ENCODE measurements at places on chromosomes 16 and 17.
A peak's percentile ranks its signal among the peaks of the same experiment; 100 is the strongest.

GRCh38 chr17:34669511-34669910 is 90.1 kb downstream of the TMEM132E start:
- DNase-seq: no peak

DNA sequence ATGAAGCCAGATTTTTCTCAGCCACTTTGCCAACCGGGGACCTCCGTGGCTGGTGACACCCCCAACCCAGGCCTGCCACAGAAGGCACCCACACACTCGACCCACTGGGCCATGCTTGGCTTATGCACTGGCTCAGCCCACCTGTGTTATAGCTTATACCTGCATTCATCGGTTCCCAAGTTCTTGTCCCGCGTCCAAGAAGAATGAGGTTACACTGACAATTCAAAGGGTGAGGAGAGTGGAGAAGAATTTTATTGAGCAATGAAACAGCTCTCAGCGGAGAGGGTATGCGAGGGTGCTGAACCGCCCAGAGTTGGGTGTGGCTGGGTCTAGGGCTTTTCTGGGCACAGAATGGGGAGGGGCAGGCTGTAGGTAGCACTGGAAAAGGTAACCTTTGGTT is 22.2 kb upstream of the CDH15 start:
- no peak for DNase-seq

GRCh38 chr16:19486750-19487325 is 35.1 kb downstream of the GDE1 start:
- DNase-seq: no peak

- no peak for DNase-seq
Observed at GRCh38 chr16:68397710-68398201, 50.6 kb downstream of the SMPD3 start.

- no peak for DNase-seq
Observed at GRCh38 chr17:72735592-72735991, 356.9 kb downstream of the SLC39A11 start.

- DNase-seq: no peak
Observed at GRCh38 chr17:48294020-48294805, 135.8 kb downstream of the SKAP1 start.

GRCh38 chr17:7444682-7445618 is at the start of gene CHRNB1:
TSS of gene CHRNB1 (plus strand) at chr17:7445061. CDS start at chr17:7445128, 67 bp downstream.
- peak; percentile 58 for DNase-seq

DNA sequence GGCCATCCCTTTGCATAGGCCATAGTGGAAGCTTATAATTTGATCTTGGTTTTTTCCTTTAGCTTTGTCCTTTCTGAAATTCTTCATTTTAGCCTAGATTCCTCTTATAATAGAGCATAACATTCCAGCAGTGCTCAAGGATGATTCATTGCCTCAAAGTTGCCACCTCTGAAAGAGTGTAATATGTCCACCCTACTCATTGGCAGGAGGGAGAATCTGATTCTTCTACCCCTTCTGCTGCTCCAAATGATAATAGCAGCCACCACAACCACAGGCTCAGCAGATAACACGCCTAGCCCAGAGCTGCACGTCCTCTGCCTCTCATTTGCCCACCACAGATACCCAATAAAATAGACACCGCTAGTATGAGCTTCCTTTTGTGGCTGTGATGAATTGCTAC is 337.4 kb upstream of the HSBP1 start:
- no peak for DNase-seq

DNA sequence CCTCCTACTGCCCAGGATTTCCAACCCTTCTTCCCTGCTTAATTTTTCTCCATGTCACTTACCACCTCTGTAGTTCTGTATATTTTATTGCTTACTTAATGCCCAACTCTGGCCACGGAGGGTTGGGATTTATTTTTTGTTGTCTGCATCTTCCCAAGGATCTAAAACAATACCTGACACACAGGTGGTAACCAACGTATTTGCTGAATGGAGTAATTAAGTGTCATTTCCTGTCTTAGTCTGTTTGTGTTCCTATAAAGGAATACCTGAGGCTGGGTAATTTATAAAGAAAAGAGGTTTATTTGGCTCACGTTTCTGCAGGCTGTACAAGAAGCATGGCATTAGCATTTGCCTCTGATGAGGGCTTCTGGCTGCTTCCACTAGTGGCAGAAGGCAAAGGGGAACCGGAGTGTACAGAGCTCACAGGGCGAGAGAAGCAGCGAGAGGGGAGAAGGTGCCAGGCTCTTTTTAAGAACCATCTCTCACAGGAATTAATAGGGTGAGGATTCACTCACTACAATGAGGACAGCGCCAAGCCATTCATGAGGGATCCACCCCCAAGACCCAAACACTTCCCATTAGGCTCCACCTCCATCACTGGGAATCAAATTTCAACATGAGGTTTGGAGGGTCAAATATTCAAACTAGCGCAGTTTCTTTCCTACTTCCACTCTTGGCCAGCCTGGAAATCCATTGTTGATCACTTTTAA is 44.8 kb downstream of the ERN1 start:
- no peak for DNase-seq

DNA sequence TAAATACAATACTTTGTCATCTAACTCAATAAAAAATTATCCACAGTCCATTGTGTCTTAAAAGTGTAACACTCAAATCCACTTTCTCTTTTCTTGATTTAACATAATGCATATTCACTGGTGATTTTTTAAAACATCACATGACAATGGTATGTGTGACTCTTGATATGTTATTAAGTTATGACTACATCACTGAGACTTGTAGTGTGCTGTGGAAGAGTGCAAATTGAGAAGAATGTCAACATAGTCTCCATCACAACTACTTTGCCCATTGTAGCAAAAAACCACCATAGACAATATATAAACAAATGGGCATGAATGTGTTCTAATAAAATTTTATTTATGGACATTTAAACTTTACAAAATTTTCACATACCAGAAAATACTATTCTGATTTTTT is 380.7 kb upstream of the PMFBP1 start:
- no peak for DNase-seq

- no peak for DNase-seq
Observed at GRCh38 chr16:84735849-84736586, 36.2 kb downstream of the USP10 start.

DNA sequence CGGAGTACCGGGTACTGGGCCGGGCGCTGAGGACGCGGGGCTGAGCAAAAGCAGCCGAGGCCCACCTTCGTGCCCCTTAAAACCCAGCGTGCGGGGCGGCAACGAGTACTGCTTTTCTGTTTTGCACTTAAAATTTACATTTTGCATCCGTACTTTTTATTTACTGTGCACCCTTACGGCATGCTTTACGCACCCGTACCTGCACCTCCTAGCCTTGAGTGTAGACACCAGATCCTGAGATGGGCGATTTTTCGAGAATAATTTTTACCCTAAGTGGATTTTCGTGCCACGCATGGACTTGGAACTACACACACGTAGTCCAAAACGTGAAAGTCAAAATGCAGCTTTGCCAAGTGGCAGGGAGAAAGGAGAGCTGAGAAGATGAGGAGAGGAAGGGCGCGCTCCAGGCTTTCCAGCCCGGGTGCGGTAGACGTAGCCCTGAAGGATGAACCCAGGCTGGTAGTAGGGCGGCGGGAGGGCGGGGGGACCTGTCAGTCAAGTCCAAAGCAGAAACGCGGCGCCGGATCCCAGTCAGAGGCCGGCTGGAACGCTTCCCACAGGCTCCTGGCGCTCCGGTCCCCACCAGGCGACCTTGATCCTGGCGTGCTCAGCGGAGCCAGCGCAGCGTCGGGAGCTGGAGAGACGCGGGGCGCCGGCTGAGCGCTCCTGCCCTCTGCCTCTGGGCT is 1.2 kb upstream of the CBLN1 start:
- no peak for DNase-seq

DNA sequence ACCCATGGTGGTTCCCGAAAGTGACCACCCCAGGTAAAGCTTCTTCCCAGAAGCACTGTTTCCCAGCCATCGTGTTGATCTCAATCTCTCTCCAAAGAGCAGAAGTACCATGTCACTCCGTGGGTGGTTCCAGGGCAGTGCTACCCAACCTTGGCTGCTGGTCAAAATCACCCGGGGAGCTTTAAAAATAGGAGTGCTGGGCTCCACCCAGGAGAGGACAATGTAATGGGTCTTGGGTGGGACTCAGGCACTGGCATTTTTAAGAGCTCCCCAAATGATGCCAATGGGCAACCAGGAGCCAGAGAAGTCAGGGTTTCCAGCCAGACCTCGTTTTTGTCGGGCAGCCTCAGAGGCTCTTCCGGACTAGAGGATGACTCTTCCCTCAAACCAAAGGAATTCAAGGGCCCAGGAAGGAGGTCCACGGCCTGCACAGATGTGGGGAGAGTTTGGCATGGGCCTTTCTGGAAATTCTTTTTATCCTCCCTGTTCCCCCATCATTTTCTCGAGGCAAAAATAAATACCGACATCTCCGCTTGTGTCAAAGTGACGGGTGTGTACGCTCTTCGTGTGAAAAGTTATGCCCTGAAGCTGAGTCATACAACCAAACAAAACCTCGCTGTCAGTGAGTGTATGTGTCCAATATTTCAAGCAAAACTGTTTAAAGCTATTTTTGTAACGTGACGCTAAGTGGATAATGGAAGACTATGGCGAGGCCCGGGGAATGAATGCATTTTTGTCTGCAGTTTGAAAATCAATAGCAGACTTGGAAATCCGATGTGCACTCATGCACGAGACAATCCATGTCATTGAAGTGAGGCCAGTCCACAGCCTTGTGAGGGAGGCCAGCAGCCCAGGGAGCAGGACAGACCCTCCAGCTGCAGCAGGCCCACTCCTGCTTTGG is 364.1 kb downstream of the FOXL1 start:
- no peak for DNase-seq

- DNase-seq: no peak
Observed at GRCh38 chr17:77793146-77793970, 165.1 kb upstream of the TNRC6C start.

- DNase-seq: no peak
Observed at GRCh38 chr16:46911650-46912049, 27.5 kb downstream of the GPT2 start.
